ENCODE measurements at places on chromosomes 5 and 9. TPM values are rescaled to one million over a fixed set of nuclear protein-coding genes. Genes with fewer than 3 reads are reported as not detected.

Gene FUT7
- total RNA-seq, result 0.06 TPM

GRCh38 chr9:121690316-121690715 lies 38.9 kb downstream of the DAB2IP start:
- H3K4me1 ChIP-seq, result no peaks in the 10 kb centered on the region
- no peak overlapping the region for H3K27ac ChIP-seq
- no peaks in the 10 kb centered on the region for H3K36me3 ChIP-seq
- no peak overlapping the region for H3K4me3 ChIP-seq

DNA sequence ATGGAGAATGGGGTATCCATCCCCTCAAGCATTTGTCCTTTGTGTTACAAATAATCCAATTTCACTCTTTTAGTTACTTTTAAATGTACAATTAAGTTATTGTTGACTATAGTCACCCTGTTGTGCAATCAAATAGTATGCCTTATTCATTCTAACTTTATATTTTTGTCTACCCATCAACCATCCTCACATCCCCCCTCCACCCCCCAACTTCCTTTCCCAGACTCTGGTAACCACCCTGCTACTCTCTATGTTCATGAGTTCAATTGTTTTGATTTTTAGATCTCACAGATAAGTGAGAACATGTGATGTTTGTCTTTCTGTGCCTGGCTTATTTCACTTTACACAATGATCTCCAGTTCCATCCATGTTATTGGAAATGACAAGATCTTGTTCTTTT lies 15.4 kb upstream of the RANBP17 start:
- H3K27me3 ChIP-seq, result no peaks in the 10 kb centered on the region
- no peak overlapping the region for H3K4me3 ChIP-seq
- no peak overlapping the region for H3K27ac ChIP-seq
- DNase-seq, result no peak

DNA sequence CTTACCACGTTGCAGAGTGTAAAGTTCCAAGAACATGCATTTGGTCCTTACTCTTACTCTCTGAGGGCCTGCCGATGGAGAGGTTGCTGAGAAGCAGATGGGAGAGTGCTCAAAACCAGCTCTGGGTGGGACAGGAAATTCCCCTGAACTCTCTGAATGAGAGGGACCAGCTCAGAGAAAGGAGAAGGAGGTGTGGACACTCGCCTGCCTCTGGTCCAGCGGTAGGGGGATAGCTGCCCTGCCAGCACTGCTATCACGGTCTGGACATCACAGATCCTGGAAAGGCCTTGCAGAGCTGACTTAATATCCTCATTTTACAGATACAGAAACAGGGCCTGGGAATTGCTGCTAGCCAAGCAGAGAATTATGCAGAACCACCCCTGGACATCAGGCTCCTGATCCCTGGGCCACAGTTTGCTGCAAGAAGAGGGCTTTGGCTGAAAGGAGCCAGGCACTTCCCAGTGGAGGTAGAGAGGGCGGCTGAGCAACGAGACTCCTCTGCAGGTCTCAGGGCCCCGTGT lies 4.9 kb downstream of the TRAF1 start:
- no peak overlapping the region for H3K27ac ChIP-seq
- H3K4me1 ChIP-seq, result peaks cover 23% of the 10 kb centered on the region
- H3K36me3 ChIP-seq, result no peaks in the 10 kb centered on the region
- no peak for DNase-seq
- no peaks in the 10 kb centered on the region for H3K27me3 ChIP-seq

DNA sequence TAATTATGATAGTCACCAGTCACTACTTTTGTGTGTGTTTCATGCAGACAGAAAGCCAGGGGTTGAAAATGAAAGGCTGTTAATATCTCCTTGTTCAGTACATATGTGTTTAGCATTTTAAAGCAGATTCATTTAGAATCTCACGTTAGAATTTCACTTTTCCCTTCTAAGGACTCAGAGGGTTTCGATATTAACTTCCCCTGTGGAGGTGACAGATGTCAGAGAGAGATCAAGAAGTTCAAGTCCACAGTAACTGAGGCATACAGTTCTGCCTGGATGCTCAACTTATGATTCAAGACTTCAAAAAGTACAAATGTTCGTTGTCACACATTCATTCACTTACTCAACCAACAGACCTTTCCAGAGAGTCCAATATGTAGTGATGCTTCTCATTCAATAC lies 251.1 kb downstream of the EBF1 start:
- H3K4me3 ChIP-seq, result no peak overlapping the region
- H3K27me3 ChIP-seq, result no peaks in the 10 kb centered on the region
- no peak for DNase-seq
- no peaks in the 10 kb centered on the region for H3K36me3 ChIP-seq
- H3K4me1 ChIP-seq, result no peaks in the 10 kb centered on the region

Gene GLRA1
- total RNA-seq, result not detected

GRCh38 chr5:96963267-96963666 lies 27.4 kb downstream of the LNPEP start:
- no peak for DNase-seq
- H3K4me3 ChIP-seq, result no peak overlapping the region
- H3K36me3 ChIP-seq, result no peaks in the 10 kb centered on the region

DNA sequence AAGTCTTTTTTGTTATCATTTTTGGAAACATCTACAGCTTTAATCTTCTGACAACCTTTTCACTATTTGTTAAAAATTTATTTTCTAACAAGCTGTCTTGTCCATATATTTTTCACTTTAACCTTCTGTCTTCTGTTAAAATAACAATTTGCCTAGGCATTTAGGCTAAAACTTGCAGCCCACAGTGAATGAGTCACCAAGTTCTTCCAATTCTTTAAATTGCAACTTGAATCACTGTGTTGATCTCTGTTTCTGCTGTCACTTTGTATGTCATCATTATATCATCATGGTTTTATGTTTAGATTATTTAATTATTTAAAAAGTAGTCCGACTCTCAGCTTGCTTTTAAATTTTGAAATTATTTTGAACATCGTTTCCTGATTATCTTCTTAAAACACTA lies 473.8 kb upstream of the PTPRD start:
- H3K36me3 ChIP-seq, result no peaks in the 10 kb centered on the region
- H3K4me1 ChIP-seq, result no peaks in the 10 kb centered on the region
- H3K27ac ChIP-seq, result no peak overlapping the region
- H3K27me3 ChIP-seq, result no peaks in the 10 kb centered on the region

Gene SLC36A2
- total RNA-seq, result 0.43 TPM

GRCh38 chr5:72041654-72042053 lies 65.6 kb upstream of the MAP1B start:
- no peaks in the 10 kb centered on the region for H3K4me1 ChIP-seq
- H3K4me3 ChIP-seq, result no peak overlapping the region
- no peak for DNase-seq
- H3K36me3 ChIP-seq, result no peaks in the 10 kb centered on the region

Gene PRRX2
- total RNA-seq, result 19.1 TPM

DNA sequence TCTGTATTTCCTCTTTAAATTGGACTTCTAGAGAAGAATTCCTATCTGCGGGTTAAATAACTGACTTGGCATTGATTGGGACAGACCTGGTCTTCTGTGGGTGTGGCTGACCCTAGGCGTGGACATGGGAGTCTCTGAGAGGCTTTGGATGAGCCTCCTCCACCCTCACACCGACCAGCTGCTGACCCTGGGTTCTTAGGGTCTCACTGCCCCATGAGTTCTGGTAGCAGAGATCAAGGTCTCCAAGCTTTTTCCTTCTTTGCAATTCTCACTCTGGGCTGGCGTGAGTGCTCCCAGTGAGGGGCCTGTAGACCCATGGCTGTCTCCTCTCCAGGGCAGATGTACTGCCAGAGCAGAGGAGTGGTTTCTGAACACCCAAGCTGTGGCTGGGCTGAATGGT lies 41.6 kb upstream of the PITX1 start:
- H3K27ac ChIP-seq, result no peak overlapping the region
- no peaks in the 10 kb centered on the region for H3K4me1 ChIP-seq
- no peaks in the 10 kb centered on the region for H3K27me3 ChIP-seq
- H3K4me3 ChIP-seq, result no peak overlapping the region
- no peaks in the 10 kb centered on the region for H3K36me3 ChIP-seq

- no peaks in the 10 kb centered on the region for H3K36me3 ChIP-seq
- H3K4me3 ChIP-seq, result no peak overlapping the region
- no peak overlapping the region for H3K27ac ChIP-seq
- H3K27me3 ChIP-seq, result no peaks in the 10 kb centered on the region
- DNase-seq, result peak; percentile 16
These were observed 306.9 kb downstream of the GLIS3 start for GRCh38 chr9:3992924-3993323.

GRCh38 chr9:107693625-107694326 lies 204.2 kb upstream of the KLF4 start:
- DNase-seq, result no peak
- peaks cover 6% of the 10 kb centered on the region for H3K4me1 ChIP-seq
- H3K4me3 ChIP-seq, result no peak overlapping the region
- H3K36me3 ChIP-seq, result no peaks in the 10 kb centered on the region

Gene UIMC1
- 78.3 TPM for total RNA-seq

GRCh38 chr9:3730511-3730922 lies 204.7 kb upstream of the RFX3 start:
- no peak overlapping the region for H3K27ac ChIP-seq
- H3K36me3 ChIP-seq, result no peaks in the 10 kb centered on the region
- no peaks in the 10 kb centered on the region for H3K27me3 ChIP-seq

DNA sequence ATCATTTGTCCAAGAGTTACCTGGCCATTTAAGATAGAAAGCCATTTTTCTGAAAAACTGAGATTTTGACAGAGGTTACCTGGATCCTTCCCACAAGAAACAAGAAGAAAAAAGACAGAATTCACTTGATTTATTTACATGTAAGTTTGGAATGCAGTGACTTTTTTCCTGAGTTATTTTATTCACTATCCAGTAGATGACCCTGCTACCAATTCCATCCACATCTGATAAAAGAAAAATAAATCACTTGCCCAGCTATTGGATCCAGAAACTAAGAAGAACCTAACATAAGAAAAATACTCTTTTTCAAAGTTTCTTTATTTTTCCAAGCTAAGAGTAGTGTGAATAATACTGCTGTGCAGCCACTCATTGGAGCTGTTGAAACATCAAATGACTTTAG lies 275.2 kb downstream of the CETN3 start:
- H3K27me3 ChIP-seq, result no peaks in the 10 kb centered on the region
- H3K4me1 ChIP-seq, result no peaks in the 10 kb centered on the region
- no peak for DNase-seq
- no peak overlapping the region for H3K27ac ChIP-seq

- no peaks in the 10 kb centered on the region for H3K36me3 ChIP-seq
- no peak for DNase-seq
- H3K4me3 ChIP-seq, result no peak overlapping the region
- H3K27me3 ChIP-seq, result no peaks in the 10 kb centered on the region
- no peaks in the 10 kb centered on the region for H3K4me1 ChIP-seq
These were observed 55.1 kb upstream of the S1PR3 start for GRCh38 chr9:88936132-88936531.

GRCh38 chr5:15034379-15034778 lies 162.8 kb upstream of the ANKH start:
- DNase-seq, result no peak

Gene BAAT
- total RNA-seq, result not detected

- peaks cover 10% of the 10 kb centered on the region for H3K4me1 ChIP-seq
- H3K4me3 ChIP-seq, result no peak overlapping the region
- no peak for DNase-seq
- H3K36me3 ChIP-seq, result no peaks in the 10 kb centered on the region
- no peak overlapping the region for H3K27ac ChIP-seq
- no peaks in the 10 kb centered on the region for H3K27me3 ChIP-seq
These were observed 60.4 kb upstream of the ERCC6L2 start for GRCh38 chr9:95815133-95815532.

Gene KCNV2
- total RNA-seq, result 8.4 TPM

DNA sequence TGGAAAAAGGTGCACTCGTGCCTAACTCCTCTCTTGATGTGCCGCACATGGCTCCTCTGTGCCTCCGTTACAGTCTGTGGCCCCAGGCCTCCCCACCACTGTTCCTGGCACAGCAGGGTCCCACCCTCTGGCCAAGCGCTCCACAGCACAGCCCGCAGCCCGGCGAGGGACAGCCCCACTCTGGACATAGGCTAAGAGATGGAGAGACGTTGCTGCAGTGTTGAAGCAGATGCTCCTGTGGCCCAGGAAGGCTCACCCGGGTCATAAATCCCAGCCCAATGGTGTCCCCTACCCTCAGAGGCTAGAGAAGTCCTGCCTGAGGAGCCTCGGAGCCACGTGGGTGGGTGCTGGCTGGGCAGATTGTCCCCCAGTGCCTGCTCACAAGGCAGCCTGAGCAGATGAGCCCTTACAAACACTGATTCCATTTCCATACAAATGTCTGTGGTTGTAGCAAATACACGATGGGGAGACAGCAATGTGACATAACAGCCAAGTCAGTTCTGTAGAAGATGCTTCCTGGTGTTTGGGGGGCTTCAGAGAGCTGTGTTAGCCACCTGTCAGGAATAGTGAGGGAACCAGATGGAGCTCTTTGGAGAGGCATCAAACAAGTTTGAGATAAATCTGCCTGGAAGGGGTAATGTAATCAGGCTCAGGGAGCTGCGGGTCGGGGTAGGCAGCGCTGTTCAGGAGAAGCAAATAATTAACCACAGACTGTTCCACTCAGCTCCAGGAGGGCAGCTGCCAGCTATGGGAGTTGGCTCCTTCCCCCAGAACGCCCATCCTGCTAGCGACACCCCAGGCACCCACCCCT lies 41.7 kb downstream of the C5orf15 start:
- no peak overlapping the region for H3K4me3 ChIP-seq
- no peak overlapping the region for H3K27ac ChIP-seq

- peak; percentile 37 for DNase-seq
- no peak overlapping the region for H3K4me3 ChIP-seq
- H3K27ac ChIP-seq, result no peak overlapping the region
- no peaks in the 10 kb centered on the region for H3K4me1 ChIP-seq
These were observed 276.8 kb upstream of the CLINT1 start for GRCh38 chr5:158135682-158136179.

Gene CRB2
- total RNA-seq, result 0.63 TPM

Gene ECSCR
- total RNA-seq, result 1.8 TPM

DNA sequence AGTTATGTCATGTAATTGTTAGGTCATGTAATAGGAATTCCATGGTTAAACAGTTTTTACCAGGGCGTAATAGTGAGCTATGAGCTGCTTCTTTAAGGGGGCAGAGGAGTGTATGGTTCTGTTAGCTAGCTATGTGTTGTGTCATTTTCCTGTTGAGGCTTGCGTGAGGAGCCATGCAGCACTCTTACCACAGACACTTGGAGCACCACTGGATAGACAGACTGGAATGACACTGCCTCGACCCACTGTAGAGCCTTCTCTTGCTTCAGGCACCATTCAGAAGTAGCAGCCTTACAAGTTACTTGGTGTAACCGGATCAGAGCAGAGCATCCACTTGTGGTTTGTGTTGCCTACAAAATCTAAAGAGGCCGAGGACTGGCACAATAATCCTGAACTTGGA lies 28.3 kb upstream of the STOM start:
- no peaks in the 10 kb centered on the region for H3K36me3 ChIP-seq
- H3K27ac ChIP-seq, result no peak overlapping the region
- no peaks in the 10 kb centered on the region for H3K27me3 ChIP-seq
- no peak overlapping the region for H3K4me3 ChIP-seq

DNA sequence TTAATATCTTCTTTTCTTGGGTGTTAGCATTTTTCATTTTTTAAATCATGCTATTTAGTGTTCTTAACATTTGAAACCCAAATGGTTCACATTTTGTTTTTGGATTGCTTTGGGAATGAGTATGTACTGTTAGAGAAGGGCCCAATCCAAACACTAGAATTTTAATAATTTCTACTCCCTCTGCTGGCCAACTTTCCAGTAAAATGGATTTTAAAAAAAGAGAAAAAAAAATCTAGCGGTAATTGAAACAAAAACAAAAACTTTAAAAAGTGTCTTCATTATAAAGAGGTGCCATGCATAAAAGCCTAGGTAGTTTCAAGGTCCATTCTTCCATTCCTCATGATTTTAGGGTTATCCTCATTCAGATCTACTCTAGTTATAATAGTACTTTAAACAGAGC lies 32.1 kb upstream of the RICTOR start:
- no peak overlapping the region for H3K27ac ChIP-seq
- H3K27me3 ChIP-seq, result no peaks in the 10 kb centered on the region
- no peak overlapping the region for H3K4me3 ChIP-seq
- H3K36me3 ChIP-seq, result no peaks in the 10 kb centered on the region
- no peak for DNase-seq
- no peaks in the 10 kb centered on the region for H3K4me1 ChIP-seq

All from testis (tissue), 5 donors.